Stimulated activated CD8-positive, alpha-beta memory T cell treated with anti-CD3 and anti-CD28 coated beads, Interleukin-12 subunit alpha, Interleukin-12 subunit beta, amount 100 ng/mL, for 4 hours (primary cell): ENCODE measurements at places on chromosomes 11 and 22.

DNA sequence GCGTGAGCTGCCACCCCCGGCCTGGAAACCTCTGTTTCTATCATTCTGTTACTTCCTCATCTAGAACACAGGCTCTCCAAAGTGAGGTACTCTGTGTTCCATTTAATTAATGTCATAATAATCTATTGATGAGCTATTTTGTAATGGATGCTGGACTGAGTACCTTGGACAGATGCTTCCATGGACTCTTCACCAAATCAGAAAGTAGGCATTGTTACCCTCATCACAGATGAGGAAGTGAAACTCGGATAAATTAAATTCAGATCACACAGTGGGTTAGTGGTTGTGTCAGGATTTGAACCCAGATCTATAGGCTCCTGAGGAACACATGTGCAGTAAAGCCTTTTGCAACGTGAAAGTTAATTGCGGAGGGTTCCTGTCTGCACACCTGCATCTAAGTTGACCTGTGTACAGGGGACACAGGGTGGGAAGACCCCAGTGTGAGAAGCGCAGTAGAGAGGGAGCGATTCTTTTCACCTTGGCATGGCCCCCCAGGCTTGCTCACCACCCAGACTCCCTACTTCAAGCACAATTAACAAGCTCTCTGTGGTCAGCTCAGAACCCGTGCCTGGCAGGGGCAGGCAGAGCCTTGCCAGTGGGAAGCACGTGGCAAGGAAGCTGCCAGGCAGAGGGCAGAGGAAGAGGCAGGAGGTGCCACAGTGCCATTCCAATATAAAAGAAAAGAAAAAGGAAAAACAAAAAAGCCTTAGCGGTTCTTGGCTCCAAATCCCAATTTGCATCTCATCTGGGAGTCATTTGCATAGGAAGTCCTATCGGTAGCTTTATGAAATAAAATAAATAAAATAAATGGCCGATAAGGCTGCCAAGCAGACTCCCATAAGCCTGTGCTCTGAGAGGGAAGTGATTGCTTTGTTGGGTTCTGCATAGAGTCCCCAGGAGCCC, 239.3 kb downstream of the GRIK4 start:
- no peak for DNase-seq

DNA sequence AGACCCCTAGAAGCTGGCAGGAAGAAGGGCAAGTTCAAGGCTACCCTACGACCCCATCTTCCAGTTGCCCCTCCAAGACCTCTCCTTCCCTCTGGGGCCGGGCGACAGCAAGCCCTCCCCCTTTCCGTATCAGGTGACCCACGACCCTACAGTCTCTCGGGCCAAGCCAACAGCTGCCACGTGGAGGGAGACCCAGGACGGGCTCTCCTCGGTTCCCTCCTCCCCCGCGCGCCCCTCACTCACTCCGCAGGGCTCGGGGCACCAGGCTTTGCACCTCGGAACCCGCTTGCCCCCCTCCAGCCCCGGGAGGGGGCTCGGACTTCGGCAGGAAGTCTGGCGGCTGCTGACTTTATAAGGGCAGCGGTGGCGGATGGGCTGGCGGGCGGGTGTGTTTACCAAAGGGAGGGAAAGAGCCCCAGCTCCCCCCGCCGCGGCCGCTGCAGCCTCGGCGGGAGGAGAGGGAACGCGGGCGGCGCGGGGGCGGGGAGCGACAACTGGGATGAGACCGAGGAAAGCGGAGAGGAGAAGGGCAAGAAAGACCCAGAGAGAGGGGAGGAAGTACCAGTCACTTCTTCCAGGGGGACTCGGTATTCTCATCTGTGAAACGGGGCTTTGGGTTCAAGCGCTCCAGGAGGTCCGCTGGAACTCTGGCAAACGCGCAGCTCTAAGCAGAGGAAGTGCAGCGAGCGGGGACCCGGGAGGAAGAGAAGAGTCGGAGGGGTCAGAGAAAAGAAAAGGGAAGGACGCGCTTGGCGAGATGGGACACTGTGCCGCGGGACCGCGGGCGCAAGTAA, 767 bp downstream of the SLC43A1 start:
- peak; percentile 31 for DNase-seq

- no peak for DNase-seq
Measured at GRCh38 chr11:65051398-65051858, 6.9 kb downstream of the NAALADL1 start.

GRCh38 chr11:15903246-15903645, 453.1 kb downstream of the SOX6 start:
- no peak for DNase-seq

GRCh38 chr22:50117168-50117762, 27.5 kb downstream of the MOV10L1 start:
- no peak for DNase-seq

- DNase-seq, result no peak
Measured at GRCh38 chr22:30867746-30868662, 100.6 kb downstream of the MORC2 start.
